NCI-H82 (cell line): ENCODE measurements at places on chromosomes 1 and 21.

GRCh38 chr1:78126506-78126905 is 80.7 kb downstream of the GIPC2 start:
- no peak for DNase-seq

DNA sequence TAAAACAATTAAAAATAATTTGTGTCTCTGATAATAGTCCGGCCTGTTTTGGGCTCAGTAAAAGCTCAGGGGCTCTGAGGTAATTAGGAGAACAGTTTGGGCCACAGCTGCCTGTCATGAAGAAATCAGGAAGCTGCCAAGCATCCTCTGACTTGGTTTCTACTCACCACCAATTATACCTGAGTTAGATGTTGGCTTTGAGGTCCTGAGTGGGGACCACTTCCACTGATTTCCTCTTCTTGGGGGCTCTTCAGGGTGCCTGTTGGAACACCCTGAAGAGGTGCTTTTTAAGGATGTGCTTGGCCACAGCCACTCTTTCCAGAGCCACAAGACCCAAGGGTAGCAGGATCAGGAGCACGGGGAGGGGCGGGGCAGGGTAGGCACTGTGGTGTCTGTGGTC is 10.9 kb downstream of the SLC6A17 start:
- DNase-seq = no peak

GRCh38 chr21:29195981-29196669 is 65.7 kb downstream of the MAP3K7CL start:
- DNase-seq = peak; percentile 47

DNA sequence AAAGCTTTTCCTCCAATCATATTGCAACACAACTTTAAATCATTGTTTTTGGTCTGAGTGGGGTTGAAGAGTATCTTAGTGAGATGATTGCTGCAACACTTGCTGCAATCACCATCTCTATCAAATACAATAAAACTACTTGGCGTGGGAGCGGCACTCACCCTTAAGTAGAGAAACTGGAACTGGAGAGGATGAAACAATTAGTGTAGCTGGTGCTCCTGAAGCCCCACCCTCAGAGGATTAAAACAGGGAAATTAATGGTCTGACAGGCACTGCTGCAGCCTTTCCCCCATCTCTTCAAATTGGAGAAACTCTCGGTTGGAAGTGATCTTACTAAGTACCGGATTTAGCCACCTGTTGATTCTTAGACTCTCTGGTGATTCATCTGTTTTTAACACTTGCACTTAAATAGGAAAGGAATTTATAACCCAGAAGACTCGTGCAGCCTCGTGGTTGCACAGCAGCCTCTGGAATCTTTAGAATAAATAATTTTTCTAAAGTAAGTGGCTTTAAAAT is 80.5 kb upstream of the KIF26B start:
- DNase-seq = peak; percentile 99

- no peak for DNase-seq
Observed at GRCh38 chr1:172723251-172723650, 64.3 kb downstream of the FASLG start.

- DNase-seq = no peak
Observed at GRCh38 chr1:196609370-196609737, 1.1 kb upstream of the KCNT2 start.

DNA sequence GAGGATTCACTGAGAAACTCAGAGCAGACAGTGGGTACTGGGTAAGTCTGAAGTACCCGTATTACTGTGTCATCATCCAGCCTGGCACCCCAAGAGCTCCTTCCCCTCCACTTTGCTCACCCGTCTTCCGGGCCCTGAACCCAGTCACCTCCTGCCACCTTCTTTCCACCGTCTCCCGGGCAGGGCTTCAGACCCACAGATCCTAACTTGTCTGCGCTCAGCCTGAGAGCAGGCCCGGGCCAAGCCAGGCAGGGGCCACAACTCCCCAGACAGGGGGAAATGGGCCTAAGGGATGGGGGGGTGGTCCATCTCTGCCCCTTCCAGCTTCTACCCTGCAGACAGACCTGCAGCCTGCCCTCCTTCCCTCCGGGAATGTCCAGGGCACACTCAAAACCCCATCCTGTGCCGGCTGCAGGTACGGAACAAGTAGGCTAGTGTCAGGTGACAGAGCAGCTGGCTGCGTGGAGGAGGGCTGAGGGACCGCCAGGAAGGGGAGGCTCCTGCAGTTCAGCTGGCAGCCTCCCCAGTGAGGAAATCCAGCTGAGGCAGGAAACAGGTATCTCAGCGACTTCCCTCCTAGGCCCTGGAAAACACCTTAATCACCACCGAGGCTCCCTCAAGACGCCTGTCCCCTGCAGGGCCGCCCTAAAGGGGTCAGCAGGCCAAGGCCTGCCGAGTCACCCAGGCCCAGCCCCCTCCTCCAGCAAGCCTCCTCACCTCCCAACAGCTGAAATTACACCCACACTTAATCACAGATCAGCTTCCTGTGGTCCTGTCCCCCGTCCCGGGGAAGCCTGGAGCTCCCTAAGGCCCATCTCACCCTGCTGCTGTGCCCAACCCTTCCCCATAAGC is 3.5 kb downstream of the HSPG2 start:
- no peak for DNase-seq
